Right kidney (tissue), 9 donors: ENCODE measurements at places on chromosomes 5 and 9.

DNA sequence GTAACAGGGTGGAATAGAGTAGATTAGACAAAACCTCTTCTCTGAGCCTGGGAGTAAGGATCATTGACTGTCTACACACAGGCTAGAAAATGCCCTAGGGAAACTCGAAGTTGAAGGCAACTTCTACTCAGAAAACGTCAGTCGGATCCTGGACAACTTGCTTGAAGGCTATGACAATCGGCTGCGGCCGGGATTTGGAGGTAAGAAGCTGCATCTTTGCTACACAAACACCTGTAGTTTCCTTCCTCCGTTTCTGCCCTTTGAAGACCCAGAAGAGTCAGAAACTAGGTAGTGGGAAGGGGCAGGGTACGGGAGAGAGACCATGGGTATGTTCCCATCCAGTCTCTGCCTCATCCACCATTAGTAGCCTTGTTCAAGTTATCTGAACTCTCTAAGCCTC, 628 bp downstream of the GABRA6 start:
- DNase-seq = no peak

- DNase-seq = no peak
Measured at GRCh38 chr5:95957561-95958203, 4.0 kb downstream of the ELL2 start.

DNA sequence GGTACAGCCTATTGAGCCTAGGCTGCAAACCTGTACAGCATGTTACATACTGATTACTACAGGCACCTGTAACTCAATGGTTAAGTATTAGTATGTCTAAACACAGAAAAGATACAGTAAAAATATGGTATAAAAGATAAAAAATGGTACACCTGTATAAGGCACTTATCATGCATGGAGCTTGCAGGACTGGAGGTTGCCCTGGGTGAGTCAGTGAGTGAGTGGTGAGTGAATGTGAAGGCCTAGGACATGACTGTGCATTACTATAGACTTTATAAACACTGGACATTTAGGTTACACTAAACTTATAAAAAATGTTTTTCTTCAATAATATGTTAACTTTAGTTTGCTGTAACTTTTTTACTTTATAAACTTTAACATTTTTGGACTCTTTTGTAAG, 171.3 kb downstream of the SLC28A3 start:
- no peak for DNase-seq

GRCh38 chr5:135222171-135222681, 176.8 kb downstream of the MACROH2A1 start:
- DNase-seq = no peak

GRCh38 chr9:89732295-89732938, 127.6 kb downstream of the GADD45G start:
- DNase-seq = no peak

DNA sequence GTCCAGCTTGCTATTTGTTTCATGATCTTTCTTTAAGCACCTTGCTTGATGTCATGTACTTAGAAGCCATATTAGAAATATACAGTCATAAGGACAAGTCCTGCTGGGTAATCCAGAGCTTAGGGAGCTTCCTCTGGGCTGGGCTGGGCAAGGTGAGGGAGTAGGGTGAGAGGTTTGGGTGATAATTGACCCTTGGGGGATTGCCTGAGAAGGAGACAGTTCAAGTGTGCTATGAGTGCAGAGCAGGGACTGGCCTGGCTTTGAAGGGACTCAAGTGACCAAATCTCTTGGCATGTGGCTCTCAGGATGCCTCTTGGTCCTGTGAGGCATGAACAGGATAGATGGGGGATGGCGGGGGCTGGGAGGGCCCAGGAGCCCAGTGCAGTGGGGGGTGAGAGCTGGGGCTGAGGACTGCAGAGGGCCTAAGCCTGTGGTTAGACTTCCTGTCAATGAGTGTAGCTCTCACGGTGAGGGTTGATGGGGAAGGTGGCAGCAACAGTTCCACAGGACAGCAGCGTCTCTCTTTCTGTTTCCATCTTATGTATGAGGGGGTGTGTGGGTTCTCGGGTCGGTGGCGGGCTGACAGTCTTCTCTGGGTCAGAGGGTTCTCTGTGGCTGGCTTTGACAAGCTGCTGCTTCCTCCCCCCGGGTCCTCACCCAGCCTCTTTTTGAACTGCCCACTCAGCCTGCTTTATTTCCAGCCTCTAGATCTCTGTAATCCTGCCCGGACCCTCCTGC, 53.5 kb downstream of the RGS3 start:
- DNase-seq = no peak

DNA sequence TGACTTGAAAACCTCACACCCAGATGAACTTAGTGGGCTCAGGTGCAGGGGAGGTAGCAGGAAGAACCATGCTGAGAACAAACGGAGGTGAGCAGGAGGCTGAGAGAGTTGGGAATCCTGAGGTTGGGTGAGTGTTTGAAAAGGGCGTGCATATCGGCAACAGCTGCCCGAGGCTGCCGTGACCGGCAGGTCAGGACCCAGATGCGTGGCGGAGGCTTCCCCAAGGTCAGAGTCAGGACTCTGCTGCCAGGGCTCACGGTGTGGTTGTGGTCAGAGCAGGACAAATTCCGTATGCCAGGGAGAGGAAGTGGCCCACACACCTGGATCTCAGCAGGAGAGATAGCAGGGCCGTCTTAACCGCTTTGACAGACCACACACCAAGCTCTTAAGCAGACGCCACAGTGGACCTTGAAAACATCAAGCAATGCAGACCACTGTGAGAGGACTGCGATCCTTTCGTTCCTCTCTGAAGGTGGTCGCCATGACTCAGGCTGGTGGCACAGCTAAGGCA, 43.1 kb downstream of the ADAMTS16 start:
- DNase-seq = no peak

GRCh38 chr9:124696101-124696500, 75.0 kb downstream of the NR6A1 start:
- DNase-seq = no peak

GRCh38 chr9:4797854-4798150, 5.1 kb downstream of the RCL1 start:
- no peak for DNase-seq

DNA sequence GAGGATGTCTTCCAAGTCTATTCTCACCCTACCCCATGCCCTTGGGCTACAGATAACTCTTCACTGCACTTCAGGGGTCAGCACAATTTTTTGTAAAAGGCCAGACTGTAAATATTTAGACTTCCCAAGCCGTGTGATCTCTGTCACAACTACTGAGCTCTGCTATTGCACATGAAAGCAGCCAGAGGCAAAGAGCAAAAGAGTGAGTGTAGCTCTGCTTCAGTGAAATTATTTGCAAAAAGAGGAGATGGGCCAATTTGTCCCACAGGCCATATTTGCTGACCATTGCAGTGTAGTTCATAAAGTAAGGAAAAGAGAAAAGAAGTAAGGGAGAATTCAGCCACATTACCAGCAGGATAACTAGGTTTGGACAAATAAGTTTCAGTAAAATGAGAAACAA, 7.0 kb upstream of the MOCS2 start:
- no peak for DNase-seq

DNA sequence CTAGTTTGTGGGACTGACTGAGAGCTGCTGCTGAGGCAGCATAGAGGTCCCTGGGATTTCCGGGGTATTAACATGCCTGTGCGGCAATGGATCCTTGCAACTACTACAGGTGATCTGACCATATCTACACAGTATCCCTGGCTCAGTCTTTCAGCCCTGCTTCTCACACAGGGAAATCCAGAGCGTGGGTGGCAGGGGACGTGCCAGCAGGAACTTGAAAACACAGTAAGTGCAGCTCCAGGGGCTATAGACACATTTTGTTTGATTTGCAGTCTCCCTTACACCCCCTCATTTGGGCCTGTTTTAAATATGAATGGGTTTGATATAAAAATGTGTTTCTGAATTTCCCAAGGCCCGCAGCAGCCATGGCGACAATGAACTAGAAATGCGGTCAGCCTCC, 209.5 kb downstream of the DCP2 start:
- DNase-seq = no peak

- no peak for DNase-seq
Measured at GRCh38 chr5:168467755-168468330, 18.4 kb upstream of the RARS1 start.

- DNase-seq = peak; percentile 62
Measured at GRCh38 chr9:86041311-86041741, 58.0 kb downstream of the GOLM1 start.

GRCh38 chr5:59275510-59276324, 617.8 kb downstream of the PDE4D start:
- peak; percentile 65 for DNase-seq

DNA sequence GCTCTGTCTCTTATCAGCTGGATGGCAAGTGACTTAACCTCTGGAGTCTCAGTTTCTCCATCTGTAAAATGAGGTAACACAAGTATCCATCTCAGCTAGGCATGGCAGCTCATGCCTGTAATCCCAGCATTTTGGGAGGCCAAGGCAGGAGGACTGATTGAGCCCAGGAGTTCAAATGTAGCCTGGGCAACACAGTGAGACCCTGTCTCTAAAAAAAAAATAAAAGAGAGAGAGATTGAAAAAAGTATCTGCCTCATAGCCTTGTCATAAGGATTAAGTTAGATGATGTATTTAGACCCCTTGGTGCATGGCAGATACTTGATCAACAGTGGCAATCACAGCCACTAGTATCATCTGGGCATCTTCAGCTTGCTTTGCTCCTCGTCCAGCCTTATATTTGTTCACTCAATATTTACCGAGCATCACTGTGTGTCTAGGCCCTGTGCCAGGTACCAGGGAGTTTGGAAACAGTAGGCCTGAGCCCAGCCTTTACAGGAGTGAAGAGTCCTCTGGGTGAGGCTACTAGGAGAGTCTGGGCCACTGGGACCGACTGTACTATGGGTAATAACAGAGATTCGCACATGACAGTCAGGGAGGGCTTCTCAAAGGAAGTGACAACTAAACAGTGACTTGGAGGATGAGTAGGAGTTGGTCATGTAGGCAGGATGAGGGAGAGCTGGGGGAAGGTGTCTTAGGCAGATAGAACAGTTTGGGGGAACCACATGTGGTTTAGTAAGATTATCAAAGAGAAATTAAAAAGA, 34.2 kb downstream of the CORO2A start:
- DNase-seq = no peak

DNA sequence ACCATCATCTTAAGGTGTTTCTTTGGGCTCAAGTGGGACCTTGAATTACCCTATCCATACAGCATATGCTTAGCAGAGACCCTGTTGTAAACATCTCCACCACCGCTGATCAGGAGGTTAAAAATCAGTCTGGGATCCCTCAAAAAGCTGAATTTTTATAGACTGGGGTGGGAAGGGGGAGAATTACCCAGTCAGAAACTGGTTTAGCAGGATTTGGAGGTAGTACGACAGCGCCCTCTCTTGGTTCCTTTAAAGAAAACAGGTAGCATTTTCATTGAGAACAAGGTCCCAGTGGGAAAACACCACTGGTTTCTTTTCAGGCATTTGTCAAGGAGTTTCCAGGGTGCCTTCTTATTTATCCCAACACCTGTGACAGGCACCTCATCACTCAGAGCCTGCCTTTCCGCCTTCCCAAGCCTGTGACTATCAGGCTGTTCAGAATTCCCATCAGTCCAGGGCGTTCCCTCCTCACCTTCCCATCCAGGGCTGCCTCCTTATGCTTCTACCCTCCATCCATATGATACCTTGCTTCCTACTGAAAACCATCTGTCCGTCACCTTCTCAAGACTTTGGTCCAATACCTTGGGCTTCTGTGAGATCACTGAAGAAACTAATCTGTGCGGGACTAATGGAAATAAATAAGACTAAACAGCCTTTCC, 203.8 kb upstream of the RAI14 start:
- no peak for DNase-seq

DNA sequence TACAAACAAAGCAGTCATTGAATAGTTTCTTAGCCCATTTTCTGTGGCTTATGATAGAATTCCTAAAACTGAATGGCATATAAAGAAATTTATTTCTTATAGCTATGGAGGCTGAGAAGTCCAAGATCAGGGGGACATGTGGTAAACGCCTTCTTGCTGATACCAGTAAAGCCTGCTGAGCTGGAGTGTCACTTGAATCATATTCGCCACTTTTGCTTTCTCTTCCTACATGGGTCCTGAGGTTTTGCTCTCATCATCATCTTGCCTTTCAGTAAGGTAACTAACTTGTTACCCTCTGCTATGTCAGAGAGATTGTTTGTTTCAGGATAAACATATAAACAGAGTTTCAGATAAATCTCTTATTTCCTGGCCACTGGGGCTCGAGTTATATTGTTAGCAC, 203.3 kb upstream of the DMRT1 start:
- DNase-seq = no peak

GRCh38 chr5:112998296-112998695, 21.7 kb downstream of the DCP2 start:
- no peak for DNase-seq

- no peak for DNase-seq
Measured at GRCh38 chr5:92574023-92574422, 1007.0 kb downstream of the NR2F1-AS1 start.

- DNase-seq = no peak
Measured at GRCh38 chr9:73090214-73090613, 61.5 kb upstream of the ANXA1 start.

- DNase-seq = no peak
Measured at GRCh38 chr5:100505984-100506670, 29.0 kb upstream of the FAM174A start.

GRCh38 chr5:134371834-134372340, 518 bp downstream of the UBE2B start:
- DNase-seq = no peak

DNA sequence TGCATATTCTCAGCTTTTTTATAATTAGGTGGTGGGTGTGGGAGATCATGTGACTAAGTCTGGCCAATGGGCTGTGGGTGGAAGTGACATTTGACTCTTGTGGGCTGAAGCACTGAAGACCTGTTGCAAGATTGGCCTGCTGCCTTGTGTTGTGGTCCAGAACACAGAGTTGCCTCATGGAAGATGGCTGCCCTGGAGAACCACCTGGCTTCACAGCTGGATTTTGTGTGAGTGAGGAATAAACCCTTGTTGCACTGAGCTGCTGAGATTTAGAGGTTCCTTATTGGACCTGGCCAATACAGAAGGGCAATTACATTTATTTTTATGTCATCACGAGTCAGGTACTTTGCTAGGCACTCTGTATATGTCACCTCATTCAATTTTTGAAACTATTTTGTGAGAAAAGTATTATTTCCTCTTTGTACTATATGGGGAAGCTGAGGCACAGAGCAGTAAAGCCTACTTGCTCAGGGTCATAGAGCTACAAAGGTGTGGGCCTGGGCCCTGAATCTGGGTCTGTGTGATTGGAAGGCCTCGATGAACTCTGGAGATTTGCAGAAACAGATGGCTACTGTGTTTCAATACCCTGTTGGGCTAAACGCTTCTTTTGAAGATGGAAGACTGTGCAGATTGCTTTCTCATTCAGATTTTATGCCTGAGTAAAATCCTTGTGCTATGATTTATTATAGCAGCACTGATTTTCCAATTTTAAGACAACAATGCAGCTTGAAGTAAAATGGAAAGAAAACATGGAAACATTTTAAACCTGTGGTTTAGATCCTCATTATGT, 71.2 kb upstream of the TBC1D2 start:
- no peak for DNase-seq

GRCh38 chr5:172550996-172551395, 90.1 kb upstream of the NEURL1B start:
- no peak for DNase-seq

- DNase-seq = no peak
Measured at GRCh38 chr5:95524423-95524822, 30.4 kb downstream of the SKIC3 start.
